NCI-H2081 (cell line): ENCODE measurements at places on chromosomes 16 and 17.
A peak's percentile ranks its signal among the peaks of the same experiment; 100 is the strongest.

DNA sequence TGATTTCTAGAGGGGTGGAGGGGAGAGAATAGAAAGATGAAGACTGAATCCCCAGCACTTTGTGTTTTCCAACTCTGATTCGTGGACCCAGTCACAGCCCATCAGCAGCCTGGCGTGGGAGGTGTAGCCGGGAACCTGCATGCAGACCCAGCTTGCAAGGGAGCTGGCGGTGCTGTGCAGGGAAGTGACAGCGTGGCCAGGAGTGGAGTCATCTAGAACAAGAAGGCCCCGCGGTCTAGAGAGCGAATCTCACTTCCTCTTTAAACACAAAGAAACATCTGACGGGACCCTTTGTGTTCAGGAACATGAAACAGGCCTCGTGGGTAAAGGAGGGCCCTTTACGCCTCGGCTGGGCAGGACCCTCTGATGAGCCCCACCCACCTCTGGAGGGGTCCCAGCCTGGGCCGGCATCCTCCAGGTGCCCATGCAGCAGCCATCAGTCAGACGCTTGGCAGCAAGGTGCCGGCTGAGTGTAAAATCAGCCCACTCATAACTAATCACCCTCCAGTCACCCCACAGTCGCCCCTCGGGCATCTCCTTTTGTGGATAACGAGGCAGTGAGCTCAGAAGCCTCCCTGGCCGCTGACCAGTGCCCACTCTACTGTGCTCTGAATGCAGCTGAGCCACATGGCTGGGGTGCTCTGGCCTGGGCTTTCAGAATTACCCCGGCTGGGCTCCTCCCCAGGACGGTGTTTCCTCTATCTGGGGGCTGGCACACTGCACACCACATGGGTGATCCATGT is 4.4 kb downstream of the SNAI3 start:
- no peak for DNase-seq

- no peak for DNase-seq
Measured at GRCh38 chr17:12656354-12656753, 9.3 kb upstream of the MYOCD start.

DNA sequence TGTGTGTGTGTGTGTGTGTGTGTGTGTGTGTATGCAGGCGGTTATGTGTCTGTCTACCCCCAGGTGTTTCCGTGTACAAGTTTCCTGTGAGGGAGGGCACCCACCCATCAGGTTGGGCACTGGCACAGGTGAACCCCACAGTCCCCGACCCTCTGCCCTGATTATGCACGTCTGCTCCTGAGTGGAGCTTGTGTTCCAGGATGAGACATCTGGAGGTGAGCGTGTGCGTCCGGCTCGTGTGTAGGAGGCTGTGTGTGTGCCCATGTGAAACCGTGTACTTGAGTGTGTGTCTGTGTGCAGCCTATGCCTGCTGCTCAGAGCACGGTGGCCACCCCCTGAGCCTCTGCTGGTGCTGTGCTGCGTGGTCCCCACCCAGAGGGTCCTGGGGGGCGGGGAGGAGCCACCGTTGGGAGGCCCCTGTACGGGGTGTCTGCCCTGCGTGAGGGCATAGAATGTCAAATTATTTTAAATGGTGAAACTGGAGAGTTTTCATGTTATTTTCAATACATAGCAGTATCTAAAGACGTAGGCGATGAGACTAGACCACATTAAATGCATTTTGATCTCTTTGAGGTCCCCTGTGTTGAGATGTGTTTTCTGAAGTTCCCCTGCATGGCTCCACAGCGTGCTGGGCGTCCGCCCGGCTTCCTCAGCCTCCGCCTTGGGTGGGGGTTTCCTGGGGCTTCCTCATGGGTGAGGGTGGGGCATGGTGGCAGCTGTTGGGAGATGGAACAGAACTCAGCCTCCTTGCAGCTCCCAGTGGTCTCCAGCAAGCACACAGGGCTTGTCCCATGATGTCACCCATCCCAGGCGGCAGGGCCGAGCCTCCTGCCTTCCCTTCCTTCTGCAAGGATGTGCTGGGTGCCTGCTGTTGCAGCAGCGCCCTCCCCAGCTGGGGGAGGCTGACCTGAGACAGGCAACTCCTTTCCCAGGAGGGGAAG is 43.4 kb downstream of the KCNJ12 start:
- DNase-seq: no peak

DNA sequence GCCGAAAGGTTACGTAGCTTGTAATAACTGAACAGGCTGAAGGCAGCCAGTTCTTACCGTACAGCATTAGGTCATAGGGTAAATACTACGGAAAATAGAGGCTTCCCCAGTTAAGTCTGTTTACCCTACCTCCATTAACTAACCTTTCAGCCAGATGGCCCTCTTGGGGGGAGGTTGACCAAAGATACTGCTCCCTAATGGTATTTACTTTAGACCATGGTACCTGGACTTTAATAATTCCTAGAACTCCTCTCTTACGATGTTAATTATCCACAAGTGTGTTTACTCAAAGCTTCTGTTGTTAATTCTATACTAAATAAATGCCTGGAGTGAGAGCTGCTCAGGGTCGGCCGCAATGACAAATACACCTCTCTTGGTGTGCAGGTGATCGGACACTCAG is 9.8 kb upstream of the ADAT1 start:
- peak; percentile 25 for DNase-seq

DNA sequence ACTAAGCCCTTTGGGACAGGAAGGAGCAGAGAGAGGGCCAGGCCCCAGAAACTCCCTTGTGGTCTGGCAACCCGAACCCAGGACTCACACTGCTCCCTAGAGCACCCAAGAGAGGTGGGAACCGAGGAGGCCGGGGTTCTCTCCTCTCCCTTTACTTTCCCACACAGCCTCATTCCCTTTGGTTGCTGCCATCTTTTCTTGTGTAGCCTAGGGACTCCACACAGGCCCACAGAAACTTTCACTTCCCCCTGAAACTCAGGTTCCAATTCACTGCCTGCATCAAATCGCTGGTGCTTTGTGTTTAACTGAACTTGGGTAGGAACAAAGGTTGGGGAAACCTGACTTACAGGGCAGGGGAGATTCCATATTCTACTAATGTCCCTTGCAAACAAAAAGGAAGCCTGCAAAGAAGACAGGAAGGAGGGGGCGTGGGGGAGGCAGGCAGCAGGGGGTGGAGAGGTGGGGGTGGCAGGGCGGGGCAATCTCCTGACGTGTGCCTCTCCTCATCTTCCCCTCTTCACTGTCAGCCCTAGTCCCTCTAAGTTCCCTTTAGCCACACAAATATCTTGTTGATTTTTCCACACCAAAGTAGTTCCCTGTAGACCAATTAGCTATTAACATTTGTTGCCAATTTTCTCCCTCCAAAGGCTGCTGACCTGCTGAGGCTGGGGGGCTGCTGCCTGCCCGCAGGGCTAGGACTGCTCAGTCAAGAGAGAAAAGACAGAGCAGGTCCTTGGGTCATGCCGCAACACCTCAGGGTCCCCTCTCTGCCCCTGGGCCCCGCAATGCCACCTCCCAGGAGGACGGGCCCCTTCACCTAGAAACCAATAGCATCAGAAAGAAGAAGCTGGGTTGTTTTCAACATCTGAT is 8.0 kb downstream of the ST3GAL2 start:
- no peak for DNase-seq

DNA sequence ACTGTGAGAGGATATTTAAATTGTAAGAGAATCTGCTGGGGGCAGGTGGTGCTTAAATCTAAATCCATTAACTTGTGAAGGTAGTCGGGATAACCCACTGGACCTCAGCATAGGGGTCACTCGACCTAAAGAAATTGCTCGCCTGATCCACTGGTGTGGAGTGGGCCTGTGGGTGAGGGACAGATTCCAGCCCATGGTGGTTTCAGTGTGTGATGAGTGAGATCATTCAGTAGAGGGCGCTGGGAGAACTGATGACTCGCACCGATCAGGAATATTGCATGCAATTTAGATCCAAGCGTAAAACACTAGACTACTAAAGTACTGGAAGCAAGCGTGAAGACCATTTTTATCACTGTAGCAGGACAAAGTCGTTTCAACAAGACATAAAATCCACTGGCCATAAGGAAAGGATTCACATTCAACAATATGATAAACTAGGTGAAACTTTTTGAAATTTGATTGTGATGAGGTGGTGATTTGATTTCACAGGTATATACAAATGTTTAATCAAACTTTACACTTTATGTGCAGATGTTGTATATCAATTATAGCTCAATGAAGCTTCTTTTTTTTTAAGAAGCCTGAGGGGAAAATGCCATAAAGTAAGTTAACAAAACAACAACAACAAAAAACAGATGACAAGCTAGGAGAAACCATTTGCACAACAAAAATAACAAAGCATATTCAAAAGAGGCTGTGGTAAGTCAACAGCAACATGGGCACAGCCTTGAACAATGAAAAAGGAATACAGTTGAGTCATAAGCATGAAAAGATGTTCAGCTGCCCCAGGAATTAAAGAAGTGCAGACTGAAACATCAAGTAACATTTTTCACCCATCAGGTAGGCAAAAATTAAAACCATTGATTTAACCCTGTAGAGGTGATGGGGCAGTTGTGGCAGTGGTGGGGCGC is 7.5 kb upstream of the TMEM170A start:
- peak; percentile 59 for DNase-seq

DNA sequence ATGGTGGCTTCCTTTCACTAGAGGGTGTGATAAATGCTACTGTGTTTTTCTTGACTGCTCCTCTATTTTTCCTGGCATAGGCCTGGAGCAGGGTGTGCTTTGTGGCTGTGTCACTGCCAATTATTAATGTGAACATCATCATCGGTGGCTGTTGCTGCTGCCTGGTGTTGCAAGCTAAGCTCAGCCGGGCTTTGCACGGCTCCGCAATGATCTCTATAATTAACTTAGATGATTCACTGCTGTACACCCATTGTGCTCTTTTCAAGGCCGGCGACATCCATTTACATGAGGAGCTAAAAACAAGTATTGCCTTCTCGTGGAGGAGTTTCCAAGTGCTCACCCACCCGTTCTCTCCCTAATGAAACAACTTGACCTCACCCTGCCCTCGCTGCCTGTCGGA is 160.1 kb upstream of the IRX3 start:
- DNase-seq: peak; percentile 36

DNA sequence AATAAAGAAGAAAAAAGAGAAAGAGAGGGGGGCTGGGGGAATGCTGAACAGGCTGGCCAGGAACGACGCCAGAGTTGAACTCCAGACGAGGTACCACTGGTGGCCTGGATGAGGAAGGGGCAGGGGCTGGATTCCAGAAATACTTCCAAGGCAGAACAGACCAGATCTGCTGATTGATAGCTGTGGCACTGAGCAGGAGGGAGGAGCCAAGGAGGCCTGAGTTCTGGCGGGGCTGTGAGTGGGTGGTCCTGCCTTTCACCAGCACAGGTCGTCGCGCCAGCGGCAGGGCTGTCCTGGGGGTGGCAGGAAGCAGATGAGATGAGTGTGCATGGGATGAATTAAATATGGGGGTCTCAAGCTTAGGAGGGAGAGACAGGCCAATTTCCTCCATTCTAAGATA is 5.5 kb downstream of the CCDC42 start:
- no peak for DNase-seq

- DNase-seq: peak; percentile 65
Measured at GRCh38 chr16:1979271-1980029, 1.8 kb downstream of the NOXO1 start.

DNA sequence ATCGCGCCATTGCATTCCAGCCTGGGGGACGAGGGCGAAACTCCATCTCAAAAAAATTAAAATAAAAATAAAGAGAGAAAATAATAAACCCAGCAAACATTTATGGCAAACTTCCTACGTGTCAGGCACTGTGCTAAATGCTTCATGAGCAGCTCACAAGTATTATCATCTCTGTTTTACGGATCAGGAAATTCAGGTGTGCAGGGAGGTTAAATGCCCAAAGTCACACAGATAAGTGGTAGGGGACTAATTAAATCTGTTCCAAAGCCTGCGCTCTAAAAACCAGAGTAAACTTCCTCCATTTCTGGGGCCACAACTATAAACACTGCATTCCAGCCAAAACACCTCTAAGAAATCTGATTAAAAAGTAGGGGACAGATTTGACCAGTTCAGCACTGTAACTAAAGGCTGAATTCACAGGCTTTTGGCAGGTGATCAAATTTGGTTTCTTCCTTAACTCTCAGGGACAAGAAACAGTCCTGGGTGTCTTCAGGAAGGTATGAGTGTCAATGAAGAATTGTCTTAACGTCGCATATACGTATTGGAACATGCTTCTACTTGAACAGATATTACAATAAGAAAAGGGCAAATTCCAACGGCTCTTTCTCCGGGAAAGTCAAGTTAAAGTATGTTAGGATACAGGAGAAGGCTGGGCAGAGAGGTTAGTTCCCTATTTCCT is 996 bp downstream of the STRADA start:
- DNase-seq: no peak

- DNase-seq: no peak
Measured at GRCh38 chr17:32916134-32916533, 11.8 kb upstream of the TMEM98 start.

GRCh38 chr16:85286066-85286831 is 174.0 kb upstream of the CIBAR2 start:
- no peak for DNase-seq

DNA sequence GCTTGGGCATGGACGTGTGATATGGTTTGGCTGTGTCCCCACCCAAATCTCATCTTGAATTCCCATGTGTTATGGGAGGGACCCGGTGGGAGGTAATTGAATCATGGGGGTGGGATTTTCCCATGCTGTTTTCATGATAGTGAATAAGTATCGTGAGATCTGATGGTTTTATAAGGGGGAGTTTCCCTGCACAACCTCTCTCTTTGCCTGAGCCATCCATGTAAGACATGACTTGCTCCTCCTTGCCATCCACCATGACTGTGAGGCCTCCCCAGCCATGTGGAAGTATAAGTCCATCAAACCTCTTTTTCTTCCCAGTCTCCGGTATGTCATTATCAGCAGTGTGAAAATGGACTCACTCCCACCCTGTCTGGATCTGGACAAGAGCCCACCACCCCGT is 393.4 kb downstream of the SEC14L1 start:
- no peak for DNase-seq

DNA sequence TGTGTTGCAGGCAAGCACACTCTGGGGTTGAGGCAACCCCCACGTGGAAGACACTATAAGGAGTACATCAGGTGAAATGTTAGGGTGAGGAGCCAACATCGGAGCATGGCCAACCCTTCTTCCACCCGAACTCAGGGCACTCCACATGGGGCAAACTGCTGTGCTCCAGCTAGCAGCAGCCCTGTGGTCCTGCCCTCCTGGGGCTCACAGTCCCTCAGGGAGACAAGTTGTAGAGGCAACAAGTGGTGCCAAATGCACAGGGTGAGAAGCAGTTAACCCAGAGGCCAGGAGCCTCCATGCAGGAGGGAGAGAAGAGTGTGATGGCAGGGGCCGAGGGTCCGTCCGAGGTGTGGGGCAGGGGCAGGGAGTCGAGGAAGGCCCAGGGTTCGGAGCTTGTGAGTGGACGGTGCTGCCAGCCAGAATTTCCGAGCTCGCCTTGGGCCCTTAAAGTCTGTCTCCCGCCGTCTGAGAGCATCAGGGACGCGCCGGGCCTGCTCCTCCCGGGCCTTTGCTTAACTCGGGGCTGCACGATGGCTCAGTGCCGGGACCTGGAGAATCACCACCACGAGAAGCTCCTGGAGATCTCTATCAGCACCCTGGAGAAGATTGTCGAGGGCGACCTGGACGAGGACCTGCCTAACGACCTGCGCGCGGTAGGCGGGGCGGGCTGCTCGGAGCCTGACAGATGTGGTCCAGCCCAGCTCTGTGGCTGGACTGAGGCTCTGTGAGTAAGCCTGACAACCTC is 32.3 kb downstream of the ATPAF2 start:
- DNase-seq: no peak

GRCh38 chr16:1428511-1428910 is 2.4 kb upstream of the PERCC1 start:
- no peak for DNase-seq

- DNase-seq: no peak
Measured at GRCh38 chr17:38540514-38541045, 65.2 kb downstream of the SRCIN1 start.
